ENCODE measurements at places on chromosomes 12 and 14.
A peak's percentile ranks its signal among the peaks of the same experiment; 100 is the strongest.

GRCh38 chr12:10732549-10732948, 9.4 kb upstream of the YBX3 start:
- no peak for DNase-seq
- no peak overlapping the region for H3K27ac ChIP-seq
- H3K27me3 ChIP-seq = no peaks in the 10 kb centered on the region
- H3K4me1 ChIP-seq = no peaks in the 10 kb centered on the region
- no peaks in the 10 kb centered on the region for H3K36me3 ChIP-seq

GRCh38 chr12:111274777-111275176, 94.1 kb downstream of the PHETA1 start:
- no peak for DNase-seq
- H3K36me3 ChIP-seq = no peaks in the 10 kb centered on the region
- H3K4me1 ChIP-seq = no peaks in the 10 kb centered on the region
- no peaks in the 10 kb centered on the region for H3K27me3 ChIP-seq
- no peak overlapping the region for H3K4me3 ChIP-seq
- no peak overlapping the region for H3K27ac ChIP-seq

GRCh38 chr12:52198454-52199215, 6.8 kb upstream of the KRT80 start:
- DNase-seq = no peak
- H3K4me3 ChIP-seq = no peak overlapping the region
- no peaks in the 10 kb centered on the region for H3K36me3 ChIP-seq
- peaks cover 67% of the 10 kb centered on the region for H3K4me1 ChIP-seq
- no peaks in the 10 kb centered on the region for H3K27me3 ChIP-seq
- H3K27ac ChIP-seq = peak overlapping the region; percentile 89

DNA sequence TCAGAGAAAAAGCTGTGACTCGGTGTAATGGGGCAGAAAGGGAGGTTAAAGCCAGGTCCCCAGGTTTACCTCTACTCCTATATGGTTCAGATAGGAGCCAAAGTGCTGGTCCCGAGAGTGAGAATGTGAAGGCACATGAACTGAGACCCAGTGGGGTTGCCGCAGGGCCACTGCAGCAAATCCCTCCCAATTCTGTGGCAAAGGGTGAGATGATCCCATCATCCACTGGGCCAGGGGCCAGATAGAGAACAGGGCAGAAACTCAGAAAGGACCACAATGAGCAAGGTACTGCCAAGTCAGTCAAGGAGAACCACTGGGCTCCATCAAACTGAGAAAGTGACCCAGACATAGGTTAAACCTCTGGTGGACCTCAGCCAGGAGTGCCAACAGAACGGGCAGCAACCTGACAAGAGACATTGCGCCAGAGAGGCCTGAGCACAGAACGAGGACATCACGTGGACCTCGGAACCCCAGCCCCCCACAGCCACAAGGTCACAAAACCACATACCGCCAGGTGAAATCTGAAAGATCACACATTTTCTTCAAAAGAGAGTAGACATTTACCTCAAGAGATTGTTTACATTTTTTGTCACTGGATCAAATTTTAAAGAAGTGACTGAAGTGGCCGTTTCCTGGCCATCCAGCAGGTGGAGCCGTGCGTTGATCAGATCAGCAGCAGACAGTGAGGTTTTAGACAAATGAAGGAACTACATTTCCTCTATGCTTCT, 20.5 kb upstream of the ITPR2 start:
- peak; percentile 45 for DNase-seq
- no peak overlapping the region for H3K27ac ChIP-seq
- no peaks in the 10 kb centered on the region for H3K27me3 ChIP-seq
- no peaks in the 10 kb centered on the region for H3K36me3 ChIP-seq
- no peaks in the 10 kb centered on the region for H3K4me1 ChIP-seq

GRCh38 chr12:120065472-120065871, 51.1 kb downstream of the RAB35 start:
- 0 out of 2 replicates have a peak, but pooled peaks cover 3% of the 10 kb centered on the region for H3K27me3 ChIP-seq
- H3K4me1 ChIP-seq = no peaks in the 10 kb centered on the region
- DNase-seq = no peak
- no peaks in the 10 kb centered on the region for H3K36me3 ChIP-seq
- H3K27ac ChIP-seq = no peak overlapping the region

- no peak for DNase-seq
- no peaks in the 10 kb centered on the region for H3K36me3 ChIP-seq
- no peaks in the 10 kb centered on the region for H3K27me3 ChIP-seq
- H3K27ac ChIP-seq = no peak overlapping the region
- H3K4me3 ChIP-seq = no peak overlapping the region
Observed at GRCh38 chr12:84497819-84498218, 414.8 kb downstream of the SLC6A15 start.

DNA sequence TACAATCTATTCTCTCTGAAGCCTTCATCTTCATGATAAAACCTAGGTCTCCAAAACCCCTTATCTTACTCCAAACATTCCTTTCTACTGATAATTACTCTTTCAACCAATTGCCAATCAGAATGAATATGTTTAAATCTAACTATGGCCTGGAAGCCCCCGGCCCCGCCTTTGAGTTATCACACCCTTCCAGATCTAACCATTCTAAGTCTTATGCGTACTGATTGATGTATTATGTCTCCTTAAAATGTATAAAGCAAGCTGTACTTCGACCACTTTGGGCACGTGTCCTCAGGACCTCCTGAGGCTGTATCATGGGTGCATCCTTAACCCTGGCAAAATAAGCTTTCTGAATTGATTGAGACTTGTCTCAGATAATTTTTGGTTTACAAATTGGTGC, 14.4 kb downstream of the PABPN1 start:
- no peak overlapping the region for H3K27ac ChIP-seq
- no peak for DNase-seq
- H3K27me3 ChIP-seq = 0 out of 2 replicates have a peak, but pooled peaks cover 2% of the 10 kb centered on the region
- no peaks in the 10 kb centered on the region for H3K36me3 ChIP-seq
- no peaks in the 10 kb centered on the region for H3K4me1 ChIP-seq

DNA sequence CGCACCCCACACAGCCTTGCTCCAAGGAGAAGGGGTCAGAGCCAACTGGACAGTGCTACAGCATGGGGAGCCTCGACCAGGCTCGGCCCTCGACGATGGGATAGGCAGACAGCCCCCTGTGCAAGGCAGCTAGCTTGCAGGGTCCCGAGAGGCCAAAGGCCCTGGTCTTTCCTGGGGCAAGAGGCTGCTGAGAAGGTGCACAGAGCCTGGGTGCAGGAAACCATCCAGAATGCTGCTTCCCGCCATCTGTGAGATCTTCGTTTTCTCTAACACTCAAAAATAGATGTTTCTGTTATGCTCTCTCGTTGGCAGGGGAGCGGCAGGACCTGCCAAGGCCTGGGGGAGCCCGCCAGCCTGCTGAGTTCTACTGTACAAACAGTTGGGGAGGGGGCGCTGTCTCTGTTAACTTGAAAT, 168.0 kb upstream of the RTL1 start:
- peaks cover 46% of the 10 kb centered on the region for H3K36me3 ChIP-seq
- no peak overlapping the region for H3K27ac ChIP-seq
- H3K4me1 ChIP-seq = peaks cover 22% of the 10 kb centered on the region

- H3K4me3 ChIP-seq = no peak overlapping the region
- no peak for DNase-seq
- H3K4me1 ChIP-seq = peaks cover 4% of the 10 kb centered on the region
- H3K27ac ChIP-seq = no peak overlapping the region
Observed at GRCh38 chr14:35213869-35214387, 78.3 kb upstream of the PSMA6 start.

- H3K27ac ChIP-seq = no peak overlapping the region
- no peaks in the 10 kb centered on the region for H3K27me3 ChIP-seq
Observed at GRCh38 chr12:119122047-119122446, 56.7 kb upstream of the HSPB8 start.

- no peaks in the 10 kb centered on the region for H3K4me1 ChIP-seq
- H3K27ac ChIP-seq = no peak overlapping the region
- no peak overlapping the region for H3K4me3 ChIP-seq
- DNase-seq = no peak
- H3K36me3 ChIP-seq = no peaks in the 10 kb centered on the region
Observed at GRCh38 chr12:129466499-129466898, 437.3 kb downstream of the TMEM132D start.

GRCh38 chr12:46005151-46005797, 14.9 kb upstream of the SCAF11 start:
- no peaks in the 10 kb centered on the region for H3K27me3 ChIP-seq
- no peaks in the 10 kb centered on the region for H3K36me3 ChIP-seq
- no peak for DNase-seq
- no peaks in the 10 kb centered on the region for H3K4me1 ChIP-seq

GRCh38 chr12:27220055-27220987, 23.8 kb upstream of the STK38L start:
- no peak for DNase-seq
- no peaks in the 10 kb centered on the region for H3K4me1 ChIP-seq
- no peak overlapping the region for H3K27ac ChIP-seq
- no peaks in the 10 kb centered on the region for H3K27me3 ChIP-seq
- H3K36me3 ChIP-seq = no peaks in the 10 kb centered on the region

DNA sequence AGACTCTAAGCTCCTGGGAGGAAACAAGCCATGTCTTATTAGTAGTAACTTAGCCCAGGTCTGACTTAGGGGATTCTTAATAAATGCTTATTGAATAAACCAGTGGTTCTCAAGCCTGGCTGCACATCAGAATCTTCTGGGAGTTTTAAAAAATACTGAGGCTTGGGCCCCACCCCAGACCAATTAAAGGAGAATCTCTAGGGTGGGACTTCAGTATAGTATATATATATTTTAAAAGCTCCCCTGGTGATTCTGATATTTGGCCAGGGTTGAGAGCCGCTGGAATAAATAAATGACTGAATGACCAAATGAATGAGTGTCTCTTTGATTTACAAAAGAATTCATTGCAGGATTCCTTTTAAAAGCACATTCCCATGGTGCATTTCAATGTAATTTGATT, 151.5 kb upstream of the GSC start:
- H3K4me1 ChIP-seq = no peaks in the 10 kb centered on the region
- no peak overlapping the region for H3K27ac ChIP-seq
- no peaks in the 10 kb centered on the region for H3K27me3 ChIP-seq
- no peaks in the 10 kb centered on the region for H3K36me3 ChIP-seq
- DNase-seq = no peak

DNA sequence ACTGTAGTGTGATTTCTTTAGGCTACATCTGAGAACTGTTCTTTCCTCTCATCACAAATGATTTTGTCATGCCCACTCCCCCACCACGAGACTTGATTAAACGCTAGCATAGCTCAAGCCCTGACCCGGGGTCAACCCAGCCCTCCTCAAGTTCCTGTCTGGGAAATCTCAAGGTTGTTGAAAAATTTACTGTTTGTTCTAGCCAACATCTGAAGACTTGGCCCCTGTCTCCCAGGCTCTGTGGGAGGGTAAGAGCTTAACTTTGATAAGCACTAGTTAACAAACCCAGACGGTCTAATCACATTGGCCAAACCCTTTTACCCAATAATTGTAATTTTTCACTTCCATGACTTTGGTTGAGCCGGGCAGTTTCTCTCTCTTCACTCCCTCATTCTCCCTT, 86.2 kb upstream of the AMIGO2 start:
- no peak overlapping the region for H3K4me3 ChIP-seq
- H3K27ac ChIP-seq = no peak overlapping the region
- no peaks in the 10 kb centered on the region for H3K36me3 ChIP-seq
- DNase-seq = no peak

DNA sequence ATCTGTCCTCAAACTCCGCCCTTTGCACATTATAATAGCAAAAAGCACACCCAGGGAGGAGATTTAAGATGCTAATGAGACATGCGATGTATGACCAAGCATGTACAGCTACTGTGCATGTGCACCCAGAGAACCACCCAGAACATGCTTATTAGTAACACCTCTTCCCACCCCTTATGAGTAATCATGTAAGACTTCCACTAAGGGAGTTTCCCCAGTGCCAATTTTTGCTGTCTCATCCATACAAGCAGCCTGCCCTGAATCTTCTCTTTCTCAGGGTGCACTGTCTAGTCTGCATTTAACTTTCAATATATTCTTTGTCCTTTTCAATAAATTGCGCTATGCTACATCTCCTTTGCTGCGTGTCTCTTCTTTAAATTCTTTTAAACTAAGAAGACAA, 830.0 kb upstream of the NOVA1 start:
- H3K4me3 ChIP-seq = no peak overlapping the region
- no peak for DNase-seq
- H3K4me1 ChIP-seq = no peaks in the 10 kb centered on the region
- no peaks in the 10 kb centered on the region for H3K27me3 ChIP-seq
- H3K27ac ChIP-seq = no peak overlapping the region

DNA sequence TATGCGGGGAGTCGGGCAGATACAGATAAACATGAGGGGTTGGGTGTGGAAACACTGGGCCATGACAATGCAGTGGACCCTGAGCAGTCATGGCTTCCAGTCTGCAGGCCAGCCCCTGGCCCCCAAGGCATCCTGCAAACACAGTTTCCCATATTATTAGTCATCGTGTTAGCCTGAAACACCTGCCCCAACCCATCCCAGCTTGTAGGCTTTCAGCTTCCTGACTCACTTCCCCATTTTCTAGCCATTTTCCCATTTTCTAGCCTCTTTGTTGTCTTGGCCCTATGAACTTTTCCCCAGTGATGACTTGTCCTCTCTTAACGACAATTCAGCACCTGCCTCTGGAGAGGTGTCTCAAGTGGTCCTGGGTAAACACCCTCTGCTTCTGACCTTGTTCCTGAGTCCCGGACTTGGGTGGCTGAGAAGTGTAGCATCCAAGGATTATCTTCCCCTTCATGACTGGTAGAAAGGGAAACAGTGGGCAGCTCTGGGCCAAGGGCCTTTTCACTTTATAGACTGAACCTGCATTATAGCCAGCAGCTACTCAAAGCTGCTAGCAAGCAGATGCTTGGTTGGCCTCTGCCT, 4.3 kb upstream of the PGF start:
- DNase-seq = peak; percentile 72
- H3K27ac ChIP-seq = peak overlapping the region; percentile 85
- H3K4me3 ChIP-seq = no peak overlapping the region
- H3K4me1 ChIP-seq = peaks cover 61% of the 10 kb centered on the region
- no peaks in the 10 kb centered on the region for H3K27me3 ChIP-seq

- H3K4me1 ChIP-seq = no peaks in the 10 kb centered on the region
- H3K27ac ChIP-seq = no peak overlapping the region
- H3K36me3 ChIP-seq = no peaks in the 10 kb centered on the region
- H3K4me3 ChIP-seq = no peak overlapping the region
Observed at GRCh38 chr12:34392741-34393085, 370.4 kb downstream of the ALG10 start.

DNA sequence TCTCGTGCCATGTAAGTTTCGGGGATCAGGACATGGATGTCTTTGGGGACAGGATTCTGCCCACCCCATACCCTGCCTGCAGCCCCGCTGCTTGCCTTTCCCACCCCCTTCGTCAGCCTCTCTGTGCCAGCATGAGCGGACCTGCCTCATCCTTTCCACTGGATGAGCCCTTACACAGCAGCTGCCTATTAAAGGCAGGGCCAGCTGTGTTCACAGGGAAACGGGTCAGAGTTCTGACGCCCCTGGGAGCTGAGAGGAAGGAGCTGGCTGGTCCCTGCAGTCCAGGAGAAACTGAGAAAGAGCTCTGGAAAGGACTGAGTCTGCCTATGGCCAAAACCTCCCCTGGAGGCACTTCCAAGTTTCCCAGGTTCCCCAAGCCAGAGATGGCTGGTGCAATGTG, 83.5 kb upstream of the NCOR2 start:
- peak overlapping the region; percentile 87 for H3K27ac ChIP-seq
- no peaks in the 10 kb centered on the region for H3K36me3 ChIP-seq
- peak; percentile 76 for DNase-seq
- H3K4me1 ChIP-seq = peaks cover 43% of the 10 kb centered on the region

Measured in SJCRH30 (cell line).